Ureter (tissue), 1 donor: ENCODE measurements at places on chromosomes 1 and 21. TPM values are rescaled to one million over a fixed set of nuclear protein-coding genes. Genes with fewer than 3 reads are reported as not detected.

Gene OR2L3
- not detected for total RNA-seq

Gene C4BPA
- total RNA-seq = 0.21 TPM

Gene TMCO1
- total RNA-seq = 92.4 TPM

Gene SGIP1
- 15.8 TPM for total RNA-seq

Gene PHLDA3
- 75.4 TPM for total RNA-seq

Gene FBLIM1
- total RNA-seq = 81.8 TPM

Gene OLFML3
- 43.5 TPM for total RNA-seq

Gene CLCA1
- total RNA-seq = 0.18 TPM

GRCh38 chr1:205678286-205679111, 1.8 kb downstream of the SLC45A3 start:
- DNase-seq = no peak

- DNase-seq = peak; percentile 68
Observed at GRCh38 chr21:29195981-29196669, 65.7 kb downstream of the MAP3K7CL start.

GRCh38 chr1:40438391-40439015, 11.8 kb upstream of the ZFP69B start:
- DNase-seq = no peak

GRCh38 chr1:90135286-90135685, 140.4 kb downstream of the ZNF326 start:
- DNase-seq = no peak

DNA sequence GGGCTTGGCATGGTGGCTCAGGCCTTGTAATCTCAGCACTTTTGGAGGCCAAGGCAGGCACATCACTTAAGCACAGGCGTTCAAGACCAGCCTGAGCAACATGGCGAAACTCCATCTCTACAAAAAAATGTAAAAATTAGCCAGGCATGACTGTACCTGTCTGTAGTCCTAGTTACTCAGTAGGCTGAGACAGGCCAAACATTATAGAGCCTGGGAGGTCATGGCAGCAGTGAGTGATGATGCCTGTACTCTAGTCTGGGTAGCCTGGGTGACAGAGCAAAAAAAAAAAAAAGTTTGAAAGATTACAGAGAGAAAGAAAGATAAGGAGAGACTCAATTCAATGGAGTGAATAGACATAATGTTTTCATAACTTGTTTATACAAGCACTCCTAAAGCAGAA, 556.5 kb upstream of the BRINP3 start:
- DNase-seq = no peak

DNA sequence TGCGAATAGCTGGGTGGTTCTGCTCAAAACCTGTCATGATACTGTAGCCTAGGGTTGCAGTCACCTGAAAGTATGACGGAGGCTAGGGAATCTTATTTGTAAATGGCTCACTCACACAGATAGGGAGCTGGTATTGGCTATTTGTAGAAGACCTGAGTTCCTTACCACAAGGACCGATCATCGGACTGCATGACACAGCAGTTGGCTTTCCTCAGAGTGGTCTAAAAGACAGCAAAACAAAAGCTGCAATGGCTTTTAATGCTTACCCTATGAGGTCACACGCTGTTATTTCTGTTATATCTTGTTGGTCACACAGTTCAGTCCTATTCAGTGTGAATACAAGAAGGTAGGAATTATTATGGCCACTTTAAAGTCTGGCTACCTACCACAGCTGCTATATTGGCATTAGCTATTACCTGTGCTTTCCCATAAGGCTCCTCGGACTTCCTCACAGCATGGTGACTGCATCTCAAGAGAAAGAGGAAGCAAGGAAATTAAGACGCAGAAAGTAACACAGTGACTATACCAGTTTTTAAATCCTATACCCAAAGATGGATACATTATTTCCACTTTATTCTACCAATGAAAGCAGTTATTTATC, 68.4 kb upstream of the LRRC7 start:
- no peak for DNase-seq

DNA sequence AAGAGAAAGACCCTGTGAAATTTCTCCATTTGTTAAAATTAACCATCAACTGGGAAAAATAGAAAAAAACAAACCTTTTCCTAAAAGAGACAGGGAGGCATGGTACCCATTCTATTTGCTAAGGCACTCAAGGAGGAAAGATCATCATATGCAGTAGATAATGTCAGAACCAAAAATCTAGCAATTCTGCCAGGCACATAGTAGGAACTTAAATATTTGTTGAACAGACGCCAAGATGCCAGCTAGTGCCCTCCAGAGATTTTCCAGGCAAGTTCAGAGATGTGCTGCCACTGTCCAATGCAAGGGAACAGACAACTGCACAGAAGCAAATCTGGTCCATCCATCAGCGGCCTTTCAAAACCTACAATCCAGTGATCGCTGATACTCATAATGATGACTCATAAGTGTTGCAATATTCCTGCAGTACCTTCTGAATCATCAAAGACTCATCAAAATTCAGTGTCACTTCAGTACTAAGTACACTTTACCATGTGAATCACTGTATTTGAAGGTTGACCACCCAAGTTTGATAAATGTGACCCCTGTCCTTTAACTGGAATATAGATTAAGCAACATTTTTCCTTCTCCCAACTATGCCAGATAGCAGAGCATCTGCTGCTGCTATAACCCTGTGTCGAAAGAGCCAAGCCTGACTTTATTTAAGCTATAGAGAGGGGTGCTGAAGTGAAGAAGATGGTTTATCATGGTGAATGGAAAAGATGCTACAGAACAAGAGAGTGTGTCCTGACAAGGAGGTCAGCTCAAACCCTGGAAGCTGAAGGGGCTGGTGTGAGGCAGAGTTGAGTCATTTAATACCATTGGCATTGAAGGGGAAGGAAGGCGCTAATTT, 99.1 kb downstream of the MT1HL1 start:
- no peak for DNase-seq

DNA sequence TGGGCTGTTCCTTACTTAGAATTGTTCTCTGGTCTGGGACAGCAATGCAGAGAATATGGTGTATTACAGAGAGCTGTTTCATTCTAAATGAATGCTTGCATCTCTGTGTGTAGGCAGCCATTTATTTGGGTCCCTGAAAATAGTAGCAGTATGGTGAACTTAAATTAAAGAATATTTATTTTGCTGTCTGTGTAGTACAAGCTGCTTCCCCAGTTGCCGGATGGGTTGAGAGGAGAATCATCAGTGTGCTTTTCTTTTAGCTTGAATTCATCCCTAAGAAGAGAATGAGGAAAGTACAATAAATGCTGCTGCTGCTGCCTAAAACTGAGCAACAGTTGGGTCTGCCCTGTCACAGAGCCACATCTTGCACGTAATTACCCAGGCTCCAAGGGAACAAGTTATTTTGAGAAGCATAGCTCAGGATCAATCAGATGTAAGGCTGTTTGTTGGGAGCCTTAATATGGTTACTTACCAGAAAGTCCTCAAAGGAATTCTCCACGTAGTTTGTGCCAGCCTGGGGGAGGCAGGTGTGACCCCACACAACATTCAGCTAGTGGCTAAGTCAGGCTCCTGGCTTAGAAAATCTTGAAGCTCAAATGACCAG, 16.6 kb downstream of the ACTN2 start:
- DNase-seq = no peak

GRCh38 chr1:169999331-169999741, 75.2 kb downstream of the KIFAP3 start:
- no peak for DNase-seq

- DNase-seq = no peak
Observed at GRCh38 chr1:150551784-150552127, 2.5 kb downstream of the ADAMTSL4 start.

GRCh38 chr1:206112600-206113301, 4.4 kb downstream of the AVPR1B start:
- DNase-seq = no peak

DNA sequence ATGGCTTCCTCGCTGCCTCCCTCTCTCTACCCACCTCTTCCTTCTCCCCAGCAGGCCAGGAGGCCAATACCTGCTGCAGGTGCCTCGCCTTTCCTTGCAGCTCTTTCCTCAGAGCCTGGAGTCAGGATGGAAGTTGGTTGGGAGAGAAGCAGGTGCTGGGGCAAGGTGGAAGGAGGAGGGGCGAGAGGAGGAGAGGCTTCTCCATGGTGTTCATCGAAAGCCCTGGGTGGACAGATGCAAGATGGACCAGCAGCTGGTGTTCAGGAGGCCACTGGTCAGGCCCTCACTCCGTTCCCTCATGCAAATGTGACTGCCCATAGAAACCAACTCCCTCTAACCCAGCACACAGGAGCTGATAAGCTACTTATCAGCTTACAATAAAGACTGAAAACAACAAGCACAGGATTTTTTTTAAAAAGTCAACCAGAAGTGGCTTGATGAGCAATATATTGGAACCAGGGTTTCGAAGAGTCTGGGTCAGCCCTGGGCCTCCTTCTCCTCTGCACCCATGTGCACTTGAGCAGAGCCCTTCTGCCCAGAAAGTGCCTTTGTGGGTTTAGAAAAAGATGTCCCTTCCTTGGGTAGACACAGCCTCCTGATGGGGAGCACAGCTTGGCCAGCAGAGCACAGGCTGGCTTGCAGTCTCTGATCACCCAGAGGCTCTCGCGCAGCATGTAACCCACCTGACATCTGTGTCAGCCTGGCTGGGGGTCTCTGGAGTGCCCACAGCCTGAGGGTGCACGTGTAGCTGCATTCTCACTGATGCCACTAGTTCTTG, 16.6 kb upstream of the GSTM4 start:
- peak; percentile 34 for DNase-seq

- DNase-seq = peak; percentile 73
Observed at GRCh38 chr1:12386130-12386529, 156.3 kb downstream of the VPS13D start.

DNA sequence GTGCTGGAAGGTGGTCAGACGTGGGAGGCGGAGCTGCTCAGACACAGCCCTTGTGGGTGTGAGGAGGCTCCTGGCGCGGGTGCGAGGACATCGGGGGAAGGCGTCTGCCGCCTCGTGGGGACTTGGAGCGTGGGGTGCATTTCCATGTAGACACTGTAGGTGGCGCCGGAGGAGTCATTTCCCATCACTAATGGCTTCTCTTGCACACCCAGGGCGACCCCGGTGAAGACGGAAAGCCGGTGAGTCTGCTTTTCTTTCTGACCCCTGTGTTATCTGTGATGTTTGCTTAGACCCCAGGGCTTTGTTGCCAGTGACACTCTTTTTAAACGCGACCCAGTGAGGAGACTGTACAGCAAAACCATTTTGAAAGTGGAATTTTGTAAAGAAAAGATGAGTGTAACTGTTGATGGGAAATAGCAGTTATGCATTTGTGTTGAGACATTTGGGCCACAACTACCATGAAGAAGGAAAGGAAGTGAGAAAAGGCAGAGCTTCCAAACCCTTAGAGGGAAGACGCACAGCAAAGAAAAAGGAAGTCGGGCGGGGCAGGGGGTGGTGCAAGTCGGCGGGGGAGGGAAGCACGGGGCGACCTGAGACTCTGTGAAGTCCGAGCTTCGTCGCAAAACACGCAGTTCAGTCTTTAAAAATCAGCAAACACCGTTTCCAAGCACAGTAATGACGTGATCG, 64.0 kb downstream of the SLC19A1 start:
- DNase-seq = no peak

GRCh38 chr1:217354895-217355294, 276.0 kb downstream of the GPATCH2 start:
- no peak for DNase-seq

DNA sequence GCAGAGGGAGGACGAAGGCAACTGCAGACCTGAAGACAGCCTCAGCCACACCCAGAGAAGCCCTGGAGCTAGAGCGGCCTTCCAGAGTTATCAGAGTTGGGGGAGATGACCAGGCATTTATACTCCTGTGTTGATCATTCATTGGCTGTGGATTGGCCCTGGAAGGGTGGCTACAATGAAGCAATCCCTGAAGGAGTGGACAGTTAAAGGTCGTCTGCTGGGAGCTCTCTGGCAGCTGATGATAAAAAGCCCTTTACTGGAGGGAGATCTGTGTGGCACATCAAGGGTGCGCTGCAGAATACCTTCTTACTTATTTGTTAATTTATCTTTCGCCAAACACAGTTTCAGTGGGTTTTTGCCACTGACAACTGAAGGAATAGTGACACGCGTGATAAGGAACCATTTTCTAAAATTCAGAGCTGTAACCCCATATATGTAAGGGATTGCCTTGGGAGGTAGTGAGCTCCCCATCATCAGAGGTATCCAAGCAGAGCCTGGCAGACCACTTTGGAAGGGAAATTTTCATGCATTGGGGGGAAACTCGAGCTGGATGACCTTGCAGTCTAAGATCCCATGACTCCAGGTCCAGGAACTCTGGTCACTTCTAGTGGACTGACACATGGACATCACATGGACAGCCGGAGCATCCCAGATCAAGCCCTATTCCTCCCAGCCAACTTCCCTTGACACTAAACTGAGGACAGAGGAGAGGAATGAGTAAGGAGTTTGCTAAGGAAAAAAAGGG, 126.4 kb upstream of the GADD45A start:
- DNase-seq = no peak

- DNase-seq = no peak
Observed at GRCh38 chr21:9760398-9761074, 760.8 kb upstream of the TPTE start.

DNA sequence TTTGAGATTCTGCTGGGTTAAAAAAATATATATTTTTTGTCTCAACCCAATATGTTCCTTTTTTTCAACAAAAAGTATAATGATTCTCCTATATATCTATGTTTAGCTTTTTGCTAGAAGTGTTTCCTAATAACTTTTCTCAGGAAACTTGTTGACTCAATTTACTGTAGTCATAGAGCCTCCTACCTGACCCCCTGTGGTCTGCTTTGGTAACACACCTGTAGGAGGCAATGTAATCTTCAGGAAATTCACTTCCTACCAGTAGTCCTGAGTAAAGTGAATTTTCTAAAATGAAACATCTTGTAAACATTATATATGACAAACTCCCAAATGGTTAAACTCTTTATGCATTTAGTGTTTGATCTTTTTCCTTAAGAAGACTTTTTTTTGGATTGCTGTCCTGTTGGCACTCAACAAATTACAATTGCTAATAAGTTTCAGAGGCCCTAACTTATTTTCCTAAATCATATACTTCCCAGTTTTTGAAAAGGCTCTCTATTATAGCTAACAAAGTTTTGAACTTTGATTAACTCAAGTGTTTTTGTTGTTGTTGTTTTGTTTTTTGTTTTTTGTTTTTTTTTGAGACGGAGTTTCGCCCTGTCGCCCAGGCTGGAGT, 118.3 kb downstream of the OLFML2B start:
- no peak for DNase-seq

DNA sequence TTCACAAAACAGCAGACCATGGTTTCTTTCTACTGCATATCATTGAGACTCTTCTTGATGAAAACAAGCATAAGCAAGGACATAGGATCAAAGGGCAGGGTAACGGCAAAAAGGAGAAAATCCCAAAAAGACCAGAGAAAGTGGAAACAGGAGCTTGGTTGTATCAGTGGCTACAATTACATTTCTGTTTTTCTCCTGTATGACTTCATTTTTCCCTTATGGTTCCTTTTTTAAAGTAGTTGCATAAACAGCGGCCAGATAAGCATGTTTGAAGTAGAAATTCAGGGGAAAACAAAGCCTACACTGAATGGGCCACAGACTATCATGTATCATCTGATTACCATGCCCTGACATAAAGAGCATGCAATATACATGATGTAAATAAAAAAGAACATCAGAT, 4.6 kb downstream of the EGLN1 start:
- no peak for DNase-seq

GRCh38 chr1:113303267-113303666, 87.0 kb upstream of the MAGI3 start:
- no peak for DNase-seq

- no peak for DNase-seq
Observed at GRCh38 chr1:201353186-201353940, 24.1 kb downstream of the TNNT2 start.
